Daoy (cell line): ENCODE measurements at places on chromosomes 12 and 14. TPM values are rescaled to one million over a fixed set of nuclear protein-coding genes. Genes with fewer than 3 reads are reported as not detected.

Gene RNASE4
- total RNA-seq: 2.4 and 5.2 TPM in 2 replicates

Gene ARHGAP9
- total RNA-seq: 0.51 TPM in 1 of 2 replicates, not detected in the other

Gene CTSG
- not detected in 2 replicates for total RNA-seq

Gene ACSM4
- total RNA-seq: not detected in 2 replicates

Gene CCND2
- total RNA-seq: 44.1 and 49.5 TPM in 2 replicates

Gene KCNMB4
- 1.1 and 1.4 TPM in 2 replicates for total RNA-seq

Gene MTERF2
- total RNA-seq: 7.5 and 25.9 TPM in 2 replicates

Gene CLEC6A
- total RNA-seq: not detected in 2 replicates

Gene NTF3
- total RNA-seq: 12.7 and 25.3 TPM in 2 replicates

Gene NKX2-8
- total RNA-seq: 2.6 and 4.8 TPM in 2 replicates

Gene COQ6
- total RNA-seq: 39.6 and 44.1 TPM in 2 replicates

Gene MYO1A
- total RNA-seq: not detected in 2 replicates

Gene DDN
- total RNA-seq: 0.80 TPM in 1 of 2 replicates, not detected in the other

Gene DUSP6
- total RNA-seq: 72.9 and 94.7 TPM in 2 replicates

Gene PIANP
- total RNA-seq: 0.06 TPM in 1 of 2 replicates, not detected in the other

Gene RNU4-1
- under 0.01 TPM in 2 replicates for total RNA-seq
